Hematopoietic multipotent progenitor cell treated with erythropoietin and hydrocortisone succinate and interleukin-3 and kit ligand, for 15 days (in vitro differentiated cells): ENCODE measurements at places on chromosomes 6 and 20.

- no peak for DNase-seq
These were observed 1252.8 kb upstream of the GJE1 start for GRCh38 chr6:140879946-140880345.

DNA sequence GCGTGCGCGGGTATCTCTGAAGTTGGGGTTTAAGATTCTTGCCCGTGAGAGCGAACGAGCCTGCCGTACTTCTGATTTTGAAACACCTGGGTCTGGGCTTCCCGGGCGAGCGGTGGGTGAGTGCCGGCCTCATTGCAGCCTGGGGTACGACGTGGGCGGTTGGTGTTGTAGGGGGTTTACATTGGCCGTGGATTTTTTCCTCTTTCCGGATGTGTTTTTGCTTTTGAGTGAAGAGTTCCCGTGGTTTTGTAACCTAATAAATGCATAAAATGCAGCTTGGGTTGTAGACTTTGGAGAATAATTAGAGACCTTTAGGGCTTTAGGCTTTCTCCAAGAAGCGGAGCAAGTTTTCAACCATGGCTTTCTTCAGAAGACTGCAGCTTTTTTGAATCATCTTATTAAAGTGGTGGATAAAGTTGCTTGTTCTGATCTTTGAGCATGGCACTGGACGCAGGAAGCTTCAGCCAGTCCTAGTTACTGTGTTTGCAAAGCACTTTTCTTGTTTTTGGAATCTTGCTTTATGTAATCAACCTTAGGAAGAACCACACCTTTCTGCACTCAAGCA lies 314 bp downstream of the FARS2 start:
- peak; percentile 11 for DNase-seq

DNA sequence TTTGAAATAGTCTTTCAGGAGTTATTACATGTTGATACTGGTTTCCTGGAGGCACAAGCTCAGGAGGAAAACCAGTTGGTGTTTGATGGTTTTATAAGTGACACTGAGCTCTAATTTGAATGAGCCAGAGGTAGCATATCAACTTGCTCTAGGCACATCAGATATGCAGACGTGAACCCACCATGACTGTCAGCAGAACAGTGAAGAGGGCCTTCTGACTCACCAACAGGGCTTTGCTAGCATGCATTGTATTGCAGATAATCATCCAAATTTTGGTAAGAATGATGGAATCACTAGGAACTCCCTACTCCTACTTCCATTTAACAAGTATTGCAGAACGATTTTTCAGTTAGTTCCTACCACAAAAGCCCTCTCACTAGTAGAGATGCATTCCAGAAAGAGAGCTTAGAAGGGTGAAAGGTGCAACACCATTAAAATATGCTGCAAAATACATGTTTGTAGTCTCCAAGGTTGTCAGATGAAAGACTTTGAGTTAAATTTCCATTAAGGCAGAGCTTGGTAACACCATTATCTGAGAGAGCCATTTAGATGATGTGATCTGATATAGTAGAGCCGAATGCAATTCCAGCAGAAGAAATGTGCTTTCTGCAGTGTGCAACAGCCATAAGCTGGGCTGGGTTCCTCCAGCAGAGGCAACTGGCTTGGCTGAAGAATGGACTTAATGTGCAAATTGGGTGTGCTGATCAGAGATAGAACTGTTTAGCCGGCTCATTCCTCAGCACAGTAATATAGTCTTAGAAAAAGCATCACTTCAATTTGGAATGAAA lies 968.7 kb upstream of the ADGRB3 start:
- no peak for DNase-seq

DNA sequence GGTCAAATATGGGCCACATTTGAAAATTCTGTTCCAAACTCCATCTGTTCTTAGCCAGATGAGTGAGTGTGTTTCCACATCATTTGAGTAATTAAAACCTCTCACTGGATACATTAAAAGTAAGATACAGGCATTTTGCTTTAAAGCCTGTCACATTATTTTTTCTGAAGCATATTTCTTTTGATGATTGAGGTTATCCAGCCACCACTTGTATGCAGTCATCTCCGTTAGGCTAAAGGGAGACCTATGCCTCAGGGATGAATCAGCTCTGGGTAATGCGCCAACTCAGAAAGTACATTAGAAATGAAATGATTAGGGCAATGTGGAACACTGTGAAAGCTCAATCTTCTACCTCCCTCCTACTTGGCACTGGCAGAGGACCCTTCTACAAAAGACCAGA lies 90.7 kb downstream of the SNAP25 start:
- no peak for DNase-seq

- no peak for DNase-seq
These were observed 69.9 kb upstream of the SOX4 start for GRCh38 chr6:21523652-21524051.

GRCh38 chr20:4613184-4613583 lies 108.5 kb upstream of the PRND start:
- no peak for DNase-seq

- DNase-seq: no peak
These were observed 41.2 kb upstream of the NHSL1 start for GRCh38 chr6:138540468-138540867.

DNA sequence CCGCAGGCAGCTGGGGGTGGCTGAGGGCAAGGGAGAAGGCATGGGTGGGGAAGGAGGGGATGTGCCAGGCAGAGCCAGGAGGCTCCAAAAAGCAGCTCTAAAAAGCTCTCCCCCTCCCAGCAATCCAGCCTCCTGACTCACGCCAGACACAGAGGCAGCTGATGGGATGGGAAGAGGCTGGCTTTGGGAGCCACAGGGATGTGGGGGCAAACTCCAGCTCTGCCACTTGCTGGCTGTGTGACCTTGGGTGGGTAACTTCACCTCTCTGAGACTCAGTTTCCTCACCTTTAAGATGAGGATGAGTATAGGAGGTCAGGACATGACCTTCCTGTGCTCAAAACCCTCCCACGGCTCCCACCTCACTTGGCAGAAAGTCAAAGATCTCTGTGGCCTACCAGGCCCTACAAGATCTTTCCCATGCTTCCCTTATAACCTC lies 148.9 kb downstream of the CEBPB start:
- no peak for DNase-seq

- DNase-seq: no peak
These were observed 658 bp downstream of the RIN2 start for GRCh38 chr20:19758501-19759331.

DNA sequence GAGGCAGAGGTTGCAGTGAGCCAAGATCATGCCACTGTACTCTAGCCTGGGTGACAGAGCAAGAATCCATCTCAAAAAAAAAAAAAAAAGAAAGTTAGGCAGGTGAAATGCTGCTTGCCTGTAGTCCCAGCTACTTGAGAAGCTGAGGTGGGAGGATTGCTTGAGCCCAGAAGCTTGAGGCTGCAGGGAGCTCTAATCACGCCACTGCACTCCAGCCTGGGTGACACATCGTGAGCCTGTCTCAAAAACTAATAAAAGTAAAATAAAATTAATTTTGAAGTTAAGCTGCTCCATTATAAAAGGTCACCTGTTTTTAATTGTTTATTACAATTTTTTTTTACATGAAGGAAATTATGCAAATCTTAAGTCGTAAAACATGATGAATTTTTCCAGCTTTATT lies 23.2 kb upstream of the SAMHD1 start:
- no peak for DNase-seq

DNA sequence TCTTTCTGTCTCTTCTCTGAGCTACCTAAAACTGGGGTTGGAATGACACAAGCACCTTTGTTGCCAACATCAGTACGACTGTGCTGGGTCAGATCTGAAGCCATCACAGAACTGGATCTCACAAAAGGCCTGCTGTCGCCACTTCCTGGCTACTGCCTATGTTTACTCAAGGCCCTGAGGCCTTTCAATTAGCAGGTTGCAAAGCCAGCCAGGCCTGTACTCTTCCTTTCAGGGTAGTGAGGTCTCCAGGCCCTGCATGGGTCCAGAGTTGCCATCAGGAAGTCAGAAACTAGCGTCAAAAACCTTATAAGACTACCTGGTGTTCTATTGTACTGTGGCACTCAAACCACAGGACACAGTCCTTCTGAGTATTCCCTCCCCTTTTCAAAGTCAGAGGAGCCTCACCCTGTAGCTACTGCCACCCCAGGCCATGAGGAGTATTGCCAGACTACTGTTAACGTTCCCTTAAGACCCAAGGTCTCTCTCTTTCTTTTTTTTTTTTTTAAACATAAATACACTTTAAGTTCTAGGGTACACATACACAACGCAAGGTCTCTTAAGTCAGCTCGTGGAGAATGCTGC lies 937.4 kb upstream of the GJE1 start:
- DNase-seq: no peak

DNA sequence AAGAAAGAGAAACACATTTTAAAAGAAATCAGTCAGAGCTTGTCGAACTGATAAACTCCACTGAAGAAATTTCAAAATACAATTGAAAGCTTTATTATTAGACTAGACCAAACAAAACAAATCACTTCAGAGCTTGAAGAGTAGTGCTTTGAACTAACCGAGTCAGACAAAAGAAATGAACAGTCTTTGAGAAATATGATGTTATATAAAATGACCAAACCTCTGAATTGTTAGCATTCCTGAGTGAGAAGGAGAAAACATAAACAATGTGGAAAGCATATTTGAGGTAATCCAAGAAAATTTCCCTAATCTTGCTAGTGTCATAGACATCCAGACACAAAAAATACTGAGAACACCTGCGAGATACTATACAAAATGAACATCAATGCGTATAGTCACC lies 13.2 kb upstream of the CST4 start:
- no peak for DNase-seq

DNA sequence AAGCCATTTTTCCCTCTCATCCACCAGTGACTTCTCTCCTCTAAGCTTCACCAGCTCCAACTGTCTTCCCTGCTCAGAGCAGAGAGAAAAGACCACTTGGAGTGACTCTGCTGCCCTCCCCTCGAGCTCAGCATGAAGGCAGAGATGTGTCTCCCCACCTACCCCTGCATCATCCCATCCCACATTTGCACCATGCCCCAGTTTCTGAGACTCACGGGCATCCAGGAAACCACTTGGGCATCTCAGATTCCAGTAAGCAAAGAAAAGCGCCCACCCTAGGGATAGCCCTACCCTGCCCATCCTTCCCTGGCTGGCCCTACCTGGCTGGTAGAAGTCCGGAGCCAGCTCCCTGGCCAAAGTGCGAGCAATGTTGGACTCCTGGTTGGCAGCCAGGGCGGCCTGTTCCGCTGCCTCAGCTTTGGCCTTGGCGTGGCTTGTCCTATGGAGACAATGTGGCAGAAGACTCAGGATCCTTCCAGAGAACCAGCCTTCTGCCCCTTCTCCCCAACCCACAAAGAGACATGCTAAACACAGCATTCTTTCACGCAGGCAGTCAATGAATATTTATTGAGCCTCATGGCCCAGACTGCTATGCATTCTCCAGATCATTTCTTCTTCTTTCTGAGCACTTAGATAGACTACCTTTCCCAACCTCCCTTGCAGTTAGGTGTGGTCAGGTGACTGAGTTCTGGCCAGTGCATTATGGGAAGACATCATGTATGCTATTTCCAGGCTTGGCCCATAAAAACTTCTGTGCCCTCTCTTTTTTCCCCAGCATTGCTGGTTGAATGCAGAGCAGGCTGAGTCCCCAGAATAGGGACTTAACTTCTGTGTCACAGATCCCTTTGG lies 68.6 kb downstream of the JPH2 start:
- DNase-seq: no peak

DNA sequence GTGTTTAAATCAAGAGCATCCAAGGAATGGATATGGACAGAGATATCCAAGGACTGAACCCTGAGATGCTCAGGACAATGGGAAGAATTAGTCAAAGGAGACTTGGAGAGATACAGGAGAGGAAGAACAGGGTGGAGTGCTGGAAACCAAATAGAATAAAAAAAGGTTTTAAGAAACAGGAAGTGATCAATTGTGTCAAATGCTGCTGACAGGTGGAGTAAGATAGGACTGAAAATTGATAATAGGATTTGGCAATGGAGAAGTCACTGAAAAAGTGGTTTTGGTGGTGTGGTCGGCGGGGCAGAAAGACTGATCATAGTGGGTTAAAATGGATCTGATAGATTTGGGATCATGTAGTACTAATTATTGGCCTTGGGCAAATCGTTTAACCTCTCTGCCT lies 37.9 kb upstream of the PNRC1 start:
- DNase-seq: no peak

DNA sequence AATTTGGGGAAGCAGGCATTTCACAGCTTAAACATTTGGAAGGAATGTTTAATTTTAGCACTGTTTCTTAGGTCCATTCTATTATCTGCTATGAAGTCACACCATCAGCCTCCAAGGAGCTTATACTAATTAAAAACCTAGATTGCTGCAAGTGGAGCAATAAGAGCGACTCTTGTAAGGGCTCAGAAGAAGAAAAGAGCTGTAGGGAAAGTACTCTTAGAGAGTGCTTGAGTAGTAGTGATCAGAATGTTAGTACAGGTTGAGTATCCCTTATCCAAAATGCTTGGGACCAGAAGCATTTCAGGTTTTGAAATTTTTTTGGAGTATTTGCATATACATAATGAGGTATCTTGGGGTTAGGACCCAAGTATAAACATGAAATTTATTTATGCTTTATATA lies 285.3 kb downstream of the UBE3D start:
- DNase-seq: no peak

GRCh38 chr20:22339091-22339881 lies 245.1 kb downstream of the FOXA2 start:
- peak; percentile 36 for DNase-seq

- no peak for DNase-seq
These were observed 47.0 kb upstream of the PLN start for GRCh38 chr6:118501099-118501498.
